ENCODE measurements at places on chromosomes 4 and X.

- DNase-seq, result no peak
Observed at GRCh38 chr4:182289809-182290208, 46.6 kb downstream of the TENM3 start.

- DNase-seq, result no peak
Observed at GRCh38 chrX:2658585-2659292, 32.4 kb upstream of the CD99 start.

- no peak for DNase-seq
Observed at GRCh38 chrX:2264179-2265030, 236.4 kb downstream of the DHRSX start.

GRCh38 chrX:132692526-132692925, 203.7 kb upstream of the MBNL3 start:
- no peak for DNase-seq

GRCh38 chr4:78938868-78939666, at the start of gene PAQR3:
Gene PAQR3 (minus strand): TSS chr4:78939438. CDS start chr4:78939224, 214 bp downstream.
- DNase-seq, result peak; percentile 88

DNA sequence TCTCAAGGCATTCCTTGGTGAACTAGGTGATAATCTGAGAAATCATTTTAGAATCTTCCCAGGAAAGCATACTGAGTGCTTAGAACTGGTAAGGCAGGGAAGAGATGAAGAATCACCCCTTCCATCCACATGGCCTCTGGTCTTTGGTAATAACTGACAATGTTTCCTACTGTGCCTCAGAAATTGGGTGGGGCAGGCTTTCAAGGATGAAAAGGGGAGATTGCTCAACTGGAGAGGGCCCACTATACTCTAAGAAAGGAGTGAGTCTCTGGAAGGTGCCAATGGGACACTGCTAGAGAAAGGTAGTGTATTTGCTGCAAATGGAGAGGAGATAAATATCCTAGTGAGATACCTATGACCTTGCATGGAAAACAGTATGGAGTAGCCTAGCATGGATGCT, 135.0 kb upstream of the SCML1 start:
- DNase-seq, result no peak

GRCh38 chr4:48792348-48793006, 12.4 kb upstream of the FRYL start:
- peak; percentile 10 for DNase-seq

DNA sequence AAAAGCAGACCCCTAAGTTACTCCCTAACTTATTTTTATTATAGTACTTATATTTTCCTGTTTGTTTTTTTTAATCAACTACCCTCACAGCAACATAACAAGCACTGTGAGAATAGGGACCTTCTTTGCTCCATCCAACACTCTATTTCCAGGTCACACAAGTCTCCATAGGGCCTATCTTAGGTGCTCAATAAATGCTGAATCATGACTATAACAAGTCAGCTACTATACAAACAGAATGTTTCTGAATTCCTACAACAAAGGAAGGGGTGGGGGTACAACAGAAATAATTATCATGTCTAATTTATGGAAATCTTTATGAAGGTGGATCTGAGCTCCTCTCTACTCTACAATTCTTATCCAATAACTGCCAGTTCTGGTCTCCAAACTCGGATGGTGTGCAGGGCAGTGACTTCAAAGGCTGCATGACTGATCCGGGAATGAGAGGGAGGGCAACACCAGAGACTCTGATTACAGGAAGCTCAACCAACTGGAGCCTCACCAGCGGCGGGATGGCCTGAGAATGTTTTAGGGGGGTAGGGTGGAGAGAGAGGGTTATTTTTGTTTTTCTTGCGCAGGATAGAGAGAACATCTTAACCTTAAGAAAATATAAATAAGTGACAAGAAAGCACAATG, 71.1 kb downstream of the HADH start:
- no peak for DNase-seq

DNA sequence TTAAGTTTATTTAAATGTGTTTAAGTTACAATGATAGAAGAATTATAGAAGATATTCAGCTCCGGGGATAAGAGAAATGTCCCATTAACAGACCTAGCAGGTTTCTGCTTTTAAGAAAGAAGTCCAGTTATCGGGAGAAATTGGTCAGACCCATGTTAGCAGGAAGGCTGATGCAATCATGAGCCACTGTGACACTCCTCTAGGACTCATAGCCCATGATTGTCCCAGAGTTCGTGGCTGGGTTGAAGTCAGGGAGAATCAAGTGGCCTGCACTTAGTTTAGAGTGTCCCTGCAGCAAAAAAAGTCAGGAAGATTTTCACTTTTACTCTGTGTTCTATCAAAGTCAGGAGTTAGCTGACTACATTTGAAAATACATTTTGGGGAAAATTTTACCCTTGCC, 72.0 kb downstream of the TMEM144 start:
- DNase-seq, result no peak

GRCh38 chrX:37905436-37906147, 58.2 kb upstream of the DYNLT3 start:
- DNase-seq, result peak; percentile 3

DNA sequence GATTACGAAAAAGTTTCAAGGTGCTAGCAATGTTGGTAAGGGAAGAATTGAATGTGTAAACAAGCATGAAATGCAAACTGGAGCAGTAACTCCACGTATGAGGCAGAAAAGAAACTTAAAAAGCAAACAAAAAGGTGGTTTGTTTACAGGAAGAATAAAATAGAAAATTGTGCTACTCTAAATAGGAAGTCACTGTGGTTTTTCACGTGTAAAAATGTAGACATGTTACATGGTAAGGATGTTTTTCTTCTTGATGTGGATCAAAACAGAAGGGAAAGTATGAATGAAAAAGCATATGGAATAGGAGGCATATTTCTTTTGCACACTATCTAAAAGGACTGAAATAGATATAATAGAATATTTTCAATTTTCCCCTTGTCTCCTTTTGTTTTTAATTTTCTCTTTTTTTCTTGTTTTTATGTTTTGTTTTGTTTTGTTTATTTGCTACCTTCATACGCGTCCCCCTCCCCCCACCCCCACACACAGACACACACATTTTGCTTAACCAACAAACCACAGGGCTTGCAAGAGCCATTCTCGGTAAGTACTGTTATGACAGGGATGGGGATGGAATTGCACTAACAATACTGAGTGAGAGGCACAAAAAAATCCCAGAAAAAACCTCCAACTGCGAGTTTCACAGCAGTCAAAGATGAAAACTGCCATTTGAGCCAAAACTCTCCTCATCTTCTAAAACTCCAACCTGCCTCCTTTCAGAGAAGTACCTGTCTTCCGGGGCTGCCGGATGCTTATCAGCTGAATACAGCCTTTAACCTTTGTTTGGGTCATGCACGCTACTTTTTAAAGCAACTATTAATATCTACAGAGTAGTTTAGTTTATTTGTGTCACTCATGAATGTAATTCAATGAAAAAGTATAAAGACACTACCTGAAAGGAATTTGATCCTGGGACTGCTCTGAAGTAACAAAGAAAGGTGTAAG, 135.8 kb downstream of the IL15 start:
- no peak for DNase-seq

DNA sequence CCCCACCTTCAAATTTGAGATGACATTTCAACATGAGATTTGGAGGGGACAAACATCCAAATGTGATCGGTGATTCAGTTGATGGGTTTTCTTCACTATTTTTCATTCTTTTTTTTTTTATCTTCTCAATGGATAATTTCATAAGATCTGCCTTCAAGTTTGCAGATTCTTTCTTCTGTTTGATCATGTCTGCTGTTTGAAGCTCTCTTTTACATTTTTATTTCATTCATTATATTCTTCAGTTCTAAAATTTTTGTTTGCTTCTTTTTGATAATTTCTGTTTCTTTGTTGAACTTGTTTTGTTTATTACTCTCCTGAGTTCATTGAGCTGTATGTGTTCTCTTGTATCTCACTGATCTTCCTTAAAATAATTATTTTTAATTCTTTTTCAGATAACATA, 14.8 kb downstream of the APOOL start:
- DNase-seq, result no peak

DNA sequence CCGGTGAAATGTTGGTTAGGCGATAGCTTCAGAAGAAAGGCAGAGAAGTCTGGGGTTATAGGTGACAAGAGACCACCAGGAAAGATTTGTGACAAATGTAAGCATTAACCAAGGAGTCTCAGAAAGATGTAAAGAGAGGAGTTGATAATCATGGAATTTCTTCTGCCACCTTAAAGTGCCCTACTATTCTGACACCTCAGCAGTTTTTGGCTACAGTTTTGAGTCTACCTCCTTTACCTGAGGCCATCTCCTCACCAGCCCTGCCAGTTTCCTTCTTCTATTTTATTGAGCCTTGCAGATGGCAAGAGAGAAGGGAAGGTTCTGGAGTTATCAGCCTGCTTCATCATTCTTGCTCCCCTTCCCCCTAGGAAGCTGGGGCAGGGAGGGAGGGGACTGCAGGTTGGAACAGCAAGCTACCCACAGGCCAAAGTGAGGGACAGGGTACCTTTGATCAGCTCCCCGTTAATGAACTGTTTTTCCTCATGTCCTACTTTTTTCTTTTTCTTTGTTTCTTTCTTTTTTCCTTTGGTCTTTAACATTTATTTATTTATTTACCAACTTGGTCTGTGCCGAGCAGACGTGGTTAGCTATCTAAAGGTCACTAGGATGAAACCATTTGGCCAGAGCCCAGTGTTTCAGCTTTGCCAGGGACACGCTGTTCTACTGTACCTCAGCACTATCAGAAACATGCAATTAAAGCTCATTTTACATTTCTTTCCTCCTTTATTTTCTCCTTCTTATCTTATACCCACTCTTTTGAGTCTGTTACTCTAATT, 438.7 kb upstream of the AR start:
- no peak for DNase-seq

GRCh38 chrX:38750551-38750950, 50.7 kb upstream of the MID1IP1 start:
- DNase-seq, result no peak

DNA sequence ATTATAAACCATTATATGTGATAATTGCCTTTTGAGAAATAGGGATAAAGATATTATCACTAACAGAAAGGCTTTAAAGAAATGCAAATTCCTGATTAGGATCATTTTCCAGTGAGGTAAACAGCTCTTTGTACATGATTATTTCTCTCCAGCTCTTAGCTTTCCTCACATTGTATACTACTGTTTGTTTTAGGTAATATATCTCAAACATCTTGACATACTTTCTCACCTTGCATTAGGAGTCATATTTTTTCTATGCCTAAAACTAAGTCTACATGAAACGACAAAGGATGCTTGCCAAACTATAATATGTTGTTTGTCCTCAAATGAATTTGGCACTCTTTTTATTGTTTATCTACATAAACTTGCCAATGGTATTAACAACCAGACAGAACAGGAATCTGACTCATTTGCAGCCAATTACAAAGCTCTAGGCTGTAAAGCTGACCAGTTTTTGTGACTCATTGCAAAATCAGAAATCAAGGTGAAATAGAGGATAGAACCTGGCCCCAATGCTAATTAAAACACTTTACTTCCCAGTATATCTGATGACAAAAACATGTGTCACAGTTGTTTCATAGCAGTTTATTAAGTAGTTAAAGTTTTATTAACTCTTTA, 107.0 kb downstream of the IQCM start:
- DNase-seq, result no peak

DNA sequence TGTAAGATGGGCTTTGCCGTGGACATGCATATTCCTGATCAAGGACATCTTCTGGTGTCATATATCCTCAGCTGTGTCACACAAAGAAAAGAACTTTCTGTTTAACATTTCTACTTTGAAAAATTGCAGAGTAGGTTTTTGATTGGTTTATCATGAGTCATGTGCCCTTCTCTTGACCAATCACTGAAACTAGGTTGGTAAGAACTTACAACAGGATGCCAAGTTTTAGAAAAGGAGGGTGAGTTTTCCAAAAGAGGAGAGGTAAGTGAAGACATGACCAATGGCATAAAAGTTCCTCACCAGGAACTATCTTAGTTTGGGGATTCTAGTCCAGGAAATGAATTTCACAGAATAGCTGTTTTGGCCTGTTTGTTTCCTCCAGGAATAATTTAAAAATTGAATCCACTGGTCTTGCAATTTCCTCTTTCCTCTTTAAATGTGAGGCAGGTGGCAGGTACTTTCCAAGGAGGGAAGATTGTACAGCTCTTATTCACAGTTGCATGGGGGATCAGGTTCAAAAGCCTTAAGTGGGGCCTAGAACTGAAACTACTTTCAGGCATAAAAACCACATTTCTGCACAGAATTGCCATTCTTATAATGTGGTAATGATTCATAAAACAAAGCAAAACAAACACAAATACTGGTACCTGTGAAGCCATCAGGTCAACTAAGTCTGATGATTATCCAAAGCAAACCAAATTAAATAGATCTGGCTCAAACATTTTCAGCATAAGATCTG, 1114.5 kb upstream of the LCORL start:
- no peak for DNase-seq

- no peak for DNase-seq
Observed at GRCh38 chrX:107659768-107660167, 31.5 kb downstream of the PRPS1 start.

DNA sequence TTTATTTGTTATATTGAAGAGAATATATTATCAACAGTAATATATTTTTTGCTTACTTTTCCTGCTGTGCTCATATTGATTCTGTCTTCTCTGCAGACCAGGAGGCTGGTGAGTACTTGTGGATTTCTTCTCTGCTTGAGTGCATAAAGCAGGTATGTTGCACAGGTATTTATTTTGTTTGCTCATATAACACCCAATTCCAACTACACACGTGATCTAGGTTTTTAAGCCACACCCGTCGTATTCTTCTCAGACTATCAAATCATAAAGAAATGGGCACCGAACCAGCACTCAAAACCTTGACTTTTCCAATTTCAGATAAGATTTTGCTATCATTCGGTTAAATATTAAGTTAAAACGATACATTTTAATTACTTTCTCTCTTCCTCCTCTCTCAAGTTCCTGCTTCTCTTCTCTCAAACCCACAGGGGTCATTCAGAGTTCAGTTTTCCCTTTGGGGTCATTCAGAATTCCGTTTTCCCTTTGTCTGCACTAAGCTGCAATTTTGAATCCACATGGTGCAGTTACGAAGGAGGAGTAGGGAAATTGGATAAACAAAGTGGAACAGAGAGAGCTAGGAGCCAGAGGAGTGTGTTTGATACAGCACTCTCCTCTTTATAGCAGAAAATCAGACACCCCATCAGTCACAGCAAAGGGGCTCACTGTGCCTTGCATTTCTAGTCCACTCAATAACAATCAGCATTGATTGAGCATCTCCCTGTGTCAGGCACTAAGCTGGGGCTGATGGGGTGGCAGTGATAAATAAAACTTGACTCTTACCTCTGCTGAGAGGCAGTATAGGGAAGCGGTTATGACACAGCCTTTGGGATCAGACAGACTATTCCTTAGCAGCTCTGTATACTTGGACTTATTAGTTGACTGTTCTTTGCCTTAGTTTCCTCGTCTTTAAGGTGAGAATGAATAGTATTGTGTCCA, at the start of gene ADH1C:
Gene ADH1C, minus strand, starts transcription at position 145 of the 936 bp plus-strand sequence. Its CDS starts 71 bp downstream, at position 74.
- DNase-seq, result no peak
